Hematopoietic multipotent progenitor cell treated with erythropoietin and hydrocortisone succinate and interleukin-3 and kit ligand, for 6 days (in vitro differentiated cells): ENCODE measurements at places on chromosomes 12 and 14.

GRCh38 chr12:107243341-107243740, 150.0 kb upstream of the CRY1 start:
- no peak for DNase-seq

DNA sequence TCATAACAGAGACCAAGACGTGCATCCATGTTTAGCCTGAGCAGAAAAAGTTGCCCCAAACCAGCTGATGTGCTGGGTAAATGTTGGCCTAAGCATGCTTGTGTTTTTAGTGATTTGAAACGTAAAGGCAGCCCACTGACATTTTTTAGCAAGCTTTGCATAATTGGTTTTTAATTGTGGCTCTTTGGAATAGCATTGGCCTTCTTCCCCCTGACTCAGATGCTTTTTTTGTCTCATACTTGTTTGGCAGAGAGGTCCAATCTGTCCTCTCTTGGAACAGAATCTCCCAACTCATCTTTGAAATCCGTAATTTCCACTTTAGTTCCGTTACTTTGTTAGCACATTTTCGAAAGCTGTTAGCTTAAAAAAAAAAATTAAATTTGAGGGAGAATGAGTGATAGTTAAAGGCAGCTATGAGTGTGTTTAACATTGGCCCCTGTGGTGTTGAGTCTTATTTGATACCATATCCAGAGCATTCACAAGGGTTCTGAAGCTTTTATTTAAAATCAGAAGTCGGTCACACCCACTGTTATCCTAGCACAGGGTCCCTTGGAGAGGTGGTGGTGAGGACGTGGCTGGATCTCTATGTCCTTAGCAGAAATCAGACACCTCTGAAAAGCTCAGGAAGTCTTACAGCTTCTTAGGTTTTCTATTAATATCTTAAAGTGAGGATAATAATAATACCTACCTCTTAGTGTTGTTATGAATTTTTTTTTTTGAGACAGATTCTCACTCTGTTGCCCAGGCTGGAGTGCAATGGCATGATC, 15.6 kb downstream of the JDP2 start:
- no peak for DNase-seq

GRCh38 chr14:22448035-22448904, 140.8 kb downstream of the DAD1 start:
- peak; percentile 82 for DNase-seq

- DNase-seq, result no peak
Observed at GRCh38 chr12:126519833-126520232, 1454.6 kb downstream of the AACS start.

DNA sequence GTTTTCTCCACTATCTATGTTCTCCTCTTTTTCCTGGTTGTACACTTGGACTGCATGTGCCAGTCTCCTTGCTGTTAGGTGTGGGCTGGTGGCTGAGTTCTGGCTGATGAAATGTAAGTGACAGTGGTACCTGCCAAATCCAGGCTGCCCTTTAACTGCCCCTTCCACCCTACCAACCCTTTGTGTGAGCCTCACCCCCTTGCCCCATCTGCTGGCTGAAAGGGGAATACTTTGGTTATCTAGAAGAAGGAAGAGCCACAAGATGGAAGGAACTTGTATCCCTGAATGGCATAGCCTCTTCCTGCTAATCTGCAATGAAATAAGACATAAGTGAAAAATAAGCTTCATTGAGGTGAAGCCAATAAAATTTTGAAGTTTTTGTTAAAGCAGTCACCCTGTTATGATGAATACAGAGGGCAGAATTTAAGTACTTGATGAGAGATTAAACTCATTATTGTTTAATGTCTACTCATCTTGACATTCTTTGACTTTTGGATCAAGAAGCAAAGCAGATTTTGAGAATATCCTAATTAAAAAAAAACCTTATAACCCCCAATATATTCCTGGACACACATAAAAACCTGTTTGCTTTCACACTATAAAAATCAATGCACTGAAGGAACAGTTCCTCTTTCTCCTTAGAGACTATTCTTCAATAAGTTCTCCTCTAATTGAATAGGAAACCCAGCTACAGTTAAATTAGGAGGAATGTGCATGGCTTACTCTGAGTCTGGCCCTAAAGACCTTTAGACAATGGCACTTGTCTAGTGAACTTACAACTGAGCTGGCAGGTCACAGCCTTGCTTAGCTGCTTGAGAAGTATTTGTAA, 262.6 kb upstream of the BTG1 start:
- peak; percentile 70 for DNase-seq

DNA sequence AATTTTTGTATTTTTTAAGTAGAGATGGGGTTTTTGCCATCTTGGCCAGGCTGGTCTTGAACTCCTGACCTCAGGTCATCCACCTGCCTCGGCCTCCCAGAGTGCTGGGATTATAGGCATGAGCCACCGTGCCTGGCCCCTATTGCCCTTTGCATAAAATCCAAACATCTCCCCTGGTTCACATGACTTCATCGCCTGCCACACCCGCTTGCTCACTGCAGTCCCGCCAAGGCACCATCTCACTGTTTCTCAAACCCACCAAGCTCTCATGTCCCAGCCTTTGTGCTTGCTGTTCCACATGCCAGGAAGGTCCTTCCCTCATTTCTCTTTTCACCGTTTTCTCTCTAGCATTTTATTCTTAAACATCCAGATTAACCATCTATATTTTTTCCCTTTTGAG, 9.7 kb downstream of the RHOF start:
- DNase-seq, result no peak

GRCh38 chr14:68547305-68548193, 245.3 kb downstream of the ZFP36L1 start:
- no peak for DNase-seq

DNA sequence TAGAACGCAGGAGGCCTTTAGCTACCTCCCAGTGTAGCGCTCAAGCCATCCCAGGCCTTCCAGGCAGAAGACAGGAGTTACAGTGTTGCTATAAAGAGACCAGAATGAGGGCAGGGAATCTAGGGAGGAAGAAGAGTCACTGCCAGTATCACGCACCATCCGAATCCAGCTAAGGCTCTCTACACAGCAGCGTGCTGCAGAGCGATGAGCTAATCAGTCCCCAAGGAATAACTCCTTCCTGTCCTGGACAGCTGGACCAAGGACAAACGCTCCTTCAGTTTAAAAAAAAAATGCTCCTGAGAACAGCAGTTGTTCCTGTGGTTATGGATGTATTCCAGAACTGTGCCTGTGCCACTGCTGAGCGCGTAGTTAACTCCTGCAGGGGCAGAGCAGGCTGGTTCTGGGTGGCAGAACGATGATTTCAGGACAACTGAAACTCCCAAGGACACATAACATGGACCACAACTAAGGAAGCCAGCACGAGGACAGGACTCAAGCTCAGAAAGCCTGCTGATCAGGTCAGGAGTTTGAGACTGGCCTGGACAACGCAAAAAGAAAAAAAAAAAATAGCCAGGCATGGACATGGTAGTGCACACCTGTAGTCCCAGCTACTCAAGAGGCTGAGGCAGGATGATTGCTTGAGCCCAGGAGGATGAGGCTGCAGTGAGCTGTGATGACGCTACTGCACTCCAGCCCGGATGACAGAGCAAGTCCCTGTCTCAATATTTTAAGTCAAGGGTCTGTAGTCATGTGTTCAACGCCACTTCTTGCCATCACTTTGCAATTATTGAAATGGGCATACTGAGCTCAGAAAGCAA, 2.6 kb downstream of the IFFO1 start:
- DNase-seq, result no peak

- no peak for DNase-seq
Observed at GRCh38 chr14:30114051-30114450, 186.4 kb upstream of the PRKD1 start.

DNA sequence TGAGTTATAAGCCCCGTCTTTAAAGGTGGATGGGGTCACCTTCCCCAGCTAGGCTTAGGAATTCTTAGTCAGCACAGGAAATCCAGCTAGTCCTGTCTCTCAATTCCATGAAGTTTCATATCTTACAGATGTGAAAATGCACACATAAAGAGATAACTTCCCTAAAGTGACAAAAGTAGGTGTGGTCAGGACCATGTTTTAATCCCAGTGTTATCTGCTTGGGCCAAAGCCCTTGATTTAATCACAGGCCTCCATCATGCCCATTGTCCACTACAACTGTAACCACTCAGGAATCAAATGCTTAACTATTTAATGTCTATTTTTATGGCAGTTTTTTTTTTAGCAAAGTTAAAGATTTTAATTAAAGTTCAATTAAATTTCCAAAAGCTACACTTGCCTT, 194.4 kb upstream of the BTG1 start:
- DNase-seq, result no peak

DNA sequence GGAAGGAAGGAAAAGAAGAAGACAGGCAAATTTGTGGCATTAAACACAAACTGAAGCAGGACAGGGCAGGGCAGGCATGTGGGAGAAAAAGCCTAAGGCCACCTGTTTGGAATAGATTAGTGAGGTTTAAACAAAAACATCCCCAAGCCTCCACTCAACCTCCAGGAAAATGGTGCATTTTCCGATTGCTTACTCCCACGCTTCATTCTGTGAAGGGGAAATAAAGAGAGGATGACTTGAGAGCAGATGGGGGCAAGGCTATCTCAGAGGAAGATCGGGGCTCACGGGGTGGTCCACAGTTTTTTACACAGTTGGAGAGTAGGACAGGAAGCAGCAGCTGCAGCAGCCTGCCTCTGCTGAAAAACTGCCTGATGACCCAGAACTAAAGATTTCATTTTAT, 250.9 kb downstream of the DUSP6 start:
- DNase-seq, result no peak

- DNase-seq, result no peak
Observed at GRCh38 chr14:101171650-101172049, 268.1 kb upstream of the RTL1 start.

DNA sequence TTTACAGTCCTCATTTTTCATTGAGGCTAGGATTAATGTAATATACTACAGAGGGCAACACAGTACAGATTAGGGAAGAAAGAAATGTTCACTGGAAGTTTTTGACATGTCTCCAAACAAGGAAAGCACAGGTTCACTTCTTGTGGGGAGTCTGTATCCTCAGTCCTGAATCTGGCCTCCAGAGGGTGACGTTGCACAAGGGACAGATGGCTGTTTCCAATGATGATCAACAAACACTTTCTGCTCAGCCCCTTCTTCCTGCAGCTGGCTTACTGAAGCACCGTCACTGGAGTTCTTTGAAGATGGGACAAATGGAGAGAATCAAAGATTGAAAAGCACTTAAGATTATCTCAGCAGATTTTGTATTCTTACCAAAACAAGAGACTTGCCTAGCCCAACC, 123.3 kb upstream of the OR4E1 start:
- DNase-seq, result peak; percentile 23

GRCh38 chr14:89618811-89619551, 201.9 kb upstream of the FOXN3 start:
- peak; percentile 79 for DNase-seq

- DNase-seq, result no peak
Observed at GRCh38 chr12:130201037-130201436, 38.8 kb downstream of the FZD10 start.

GRCh38 chr14:100396266-100396795, 73.2 kb downstream of the SLC25A47 start:
- DNase-seq, result no peak

- no peak for DNase-seq
Observed at GRCh38 chr12:109144224-109144623, 27.8 kb downstream of the ACACB start.

DNA sequence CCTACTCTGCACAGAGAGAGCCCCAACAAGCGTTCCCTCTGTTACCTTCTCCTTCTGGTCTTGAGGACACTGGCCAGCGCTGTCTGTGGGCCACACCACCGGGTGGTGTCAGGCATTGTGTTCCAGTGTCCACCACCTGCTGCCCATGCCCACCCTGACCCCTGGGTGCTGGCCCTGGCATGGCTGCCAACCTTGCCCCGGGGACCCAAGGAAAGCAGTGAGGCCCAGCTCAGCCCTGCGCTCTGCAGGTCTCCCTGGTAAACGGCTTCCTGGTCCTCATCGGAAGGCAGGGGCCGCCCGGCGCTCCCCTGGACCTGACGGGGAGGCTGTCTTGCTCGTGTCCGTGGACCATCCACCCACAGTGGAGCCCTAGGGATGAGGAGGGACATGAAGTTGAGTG, 21.8 kb upstream of the MEG3 start:
- no peak for DNase-seq

DNA sequence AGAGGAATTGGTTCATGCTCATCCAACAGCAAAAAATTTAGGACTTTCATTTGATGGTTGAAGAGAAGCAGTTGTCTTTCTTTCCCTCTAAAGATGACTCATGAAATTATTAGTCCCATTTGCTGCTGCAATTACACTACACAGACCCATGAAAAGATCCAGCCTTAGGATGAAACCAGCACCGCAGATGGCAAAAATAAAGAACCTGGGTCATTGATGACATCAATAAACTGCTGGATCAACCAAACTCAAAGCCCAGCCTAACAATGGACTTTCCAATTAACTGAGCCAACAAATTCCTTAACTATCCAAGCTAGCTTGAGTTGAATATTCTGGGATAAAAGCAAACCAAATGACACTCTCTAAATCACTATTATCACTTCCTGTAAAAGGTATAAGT, 20.7 kb downstream of the DICER1 start:
- no peak for DNase-seq

GRCh38 chr12:66901138-66901932, 222.5 kb upstream of the GRIP1 start:
- DNase-seq, result peak; percentile 17

DNA sequence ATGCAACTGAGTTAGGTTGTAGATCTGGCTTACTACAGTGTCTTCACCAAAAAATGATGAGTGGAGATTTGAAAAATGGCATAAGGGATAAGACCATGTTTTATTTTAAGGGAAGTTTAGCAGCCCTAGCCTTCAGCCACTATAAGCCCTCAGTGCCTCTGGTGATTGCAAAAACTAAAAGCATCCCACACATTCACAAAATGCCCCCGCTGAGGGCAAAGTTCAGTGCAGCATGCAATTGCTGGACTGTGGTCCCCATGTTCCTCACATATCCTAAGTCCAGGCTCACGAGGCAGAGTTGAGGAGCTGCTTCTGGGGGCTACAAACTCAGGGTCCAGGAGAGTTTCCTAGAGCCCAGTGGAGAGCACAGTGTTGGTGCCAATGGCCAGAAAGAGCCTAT, 29.6 kb upstream of the NCOR2 start:
- DNase-seq, result no peak

- no peak for DNase-seq
Observed at GRCh38 chr14:89284333-89285058, 132.5 kb downstream of the FOXN3 start.

GRCh38 chr14:100582496-100583165, 4.6 kb downstream of the BEGAIN start:
- no peak for DNase-seq

DNA sequence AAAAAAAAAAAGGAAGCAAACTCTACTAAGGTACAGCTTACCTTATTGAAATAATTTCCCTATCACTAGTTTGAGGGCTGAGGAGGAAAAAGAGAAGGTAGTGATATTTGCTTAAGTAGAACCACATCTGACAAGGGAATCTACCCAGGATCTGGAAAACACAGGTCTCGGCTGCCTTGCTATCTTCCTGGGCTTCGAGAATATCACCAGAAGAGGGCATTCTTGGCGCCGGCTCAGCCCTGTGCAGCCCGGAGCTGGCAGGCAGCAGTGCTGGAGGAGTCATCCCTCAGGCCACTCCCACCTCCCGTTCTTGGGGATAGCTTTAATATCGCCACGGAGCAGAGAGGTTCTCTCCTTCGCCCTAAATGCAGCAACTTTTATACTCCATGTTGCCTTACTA, 1181.2 kb downstream of the VRK1 start:
- DNase-seq, result peak; percentile 19
